Activated naive CD4-positive, alpha-beta T cell treated with anti-CD3 and anti-CD28 coated beads for 36 hours (primary cell): ENCODE measurements at places on chromosomes 12 and 14. TPM values are rescaled to one million over a fixed set of nuclear protein-coding genes. Genes with fewer than 3 reads are reported as not detected.

The KERA gene
- total RNA-seq = not detected

The MYO1A gene
- total RNA-seq = 1.4 TPM

The MDP1 gene
- 13.6 TPM for total RNA-seq

The CHST11 gene
- 45.3 TPM for total RNA-seq

The IQSEC3 gene
- total RNA-seq = 1.0 TPM

The CD69 gene
- 150 TPM for total RNA-seq

The LYZ gene
- total RNA-seq = not detected

The KMT2D gene
- total RNA-seq = 44.9 TPM

The IRF9 gene
- 202 TPM for total RNA-seq

The PIANP gene
- total RNA-seq = 0.27 TPM

The MYF6 gene
- not detected for total RNA-seq

The CTSG gene
- total RNA-seq = 0.31 TPM

The ARHGAP9 gene
- 97.9 TPM for total RNA-seq

The KRT74 gene
- total RNA-seq = not detected

The LRRC43 gene
- total RNA-seq = not detected

The RNASE4 gene
- total RNA-seq = 0.19 TPM

The IRAK3 gene
- 0.32 TPM for total RNA-seq

The TMEM63C gene
- 0.31 TPM for total RNA-seq

The DYRK2 gene
- 29.3 TPM for total RNA-seq

The FAM222A gene
- total RNA-seq = 0.38 TPM

The BCL2L2 gene
- total RNA-seq = 1.5 TPM

The FOXM1 gene
- total RNA-seq = 74.6 TPM

The MIP gene
- not detected for total RNA-seq

The ARHGDIB gene
- 730 TPM for total RNA-seq

The RND1 gene
- total RNA-seq = 7.4 TPM

The SVOP gene
- total RNA-seq = not detected

The KRT79 gene
- not detected for total RNA-seq

The KLHL33 gene
- total RNA-seq = 0.07 TPM

The ACYP1 gene
- 50.5 TPM for total RNA-seq

The STXBP6 gene
- total RNA-seq = not detected

The TBX3 gene
- total RNA-seq = not detected

The ITGB7 gene
- total RNA-seq = 32.3 TPM

The MYH7 gene
- total RNA-seq = not detected

The AGAP2 gene
- total RNA-seq = 26.7 TPM

The POTEG gene
- not detected for total RNA-seq

The EFS gene
- not detected for total RNA-seq

The CEBPE gene
- 0.37 TPM for total RNA-seq

The MFAP5 gene
- not detected for total RNA-seq

The LRCOL1 gene
- total RNA-seq = not detected

The SERPINA6 gene
- not detected for total RNA-seq

The PAX9 gene
- not detected for total RNA-seq

The NDUFA9 gene
- total RNA-seq = 150 TPM

The BAZ1A gene
- 57.0 TPM for total RNA-seq

The GLIPR1L2 gene
- 0.33 TPM for total RNA-seq

The BMAL2 gene
- total RNA-seq = 9.2 TPM

The EML5 gene
- 3.7 TPM for total RNA-seq

The OR4M1 gene
- not detected for total RNA-seq

The ST8SIA1 gene
- total RNA-seq = 1.7 TPM

The SDS gene
- not detected for total RNA-seq

The ARMH4 gene
- not detected for total RNA-seq

The ANO2 gene
- total RNA-seq = not detected

The KLRD1 gene
- total RNA-seq = not detected

The PLD4 gene
- total RNA-seq = not detected

The TRAFD1 gene
- total RNA-seq = 49.6 TPM

The KRT85 gene
- not detected for total RNA-seq

The SLC39A5 gene
- 0.98 TPM for total RNA-seq

The WNT1 gene
- total RNA-seq = not detected
